Stimulated activated CD4-positive, alpha-beta T cell treated with anti-CD3 and anti-CD28 coated beads, Interleukin-1b, Interleukin-23, amount 100 ng/mL, for 1 hour (primary cell): ENCODE measurements at places on chromosomes 12 and 14.

DNA sequence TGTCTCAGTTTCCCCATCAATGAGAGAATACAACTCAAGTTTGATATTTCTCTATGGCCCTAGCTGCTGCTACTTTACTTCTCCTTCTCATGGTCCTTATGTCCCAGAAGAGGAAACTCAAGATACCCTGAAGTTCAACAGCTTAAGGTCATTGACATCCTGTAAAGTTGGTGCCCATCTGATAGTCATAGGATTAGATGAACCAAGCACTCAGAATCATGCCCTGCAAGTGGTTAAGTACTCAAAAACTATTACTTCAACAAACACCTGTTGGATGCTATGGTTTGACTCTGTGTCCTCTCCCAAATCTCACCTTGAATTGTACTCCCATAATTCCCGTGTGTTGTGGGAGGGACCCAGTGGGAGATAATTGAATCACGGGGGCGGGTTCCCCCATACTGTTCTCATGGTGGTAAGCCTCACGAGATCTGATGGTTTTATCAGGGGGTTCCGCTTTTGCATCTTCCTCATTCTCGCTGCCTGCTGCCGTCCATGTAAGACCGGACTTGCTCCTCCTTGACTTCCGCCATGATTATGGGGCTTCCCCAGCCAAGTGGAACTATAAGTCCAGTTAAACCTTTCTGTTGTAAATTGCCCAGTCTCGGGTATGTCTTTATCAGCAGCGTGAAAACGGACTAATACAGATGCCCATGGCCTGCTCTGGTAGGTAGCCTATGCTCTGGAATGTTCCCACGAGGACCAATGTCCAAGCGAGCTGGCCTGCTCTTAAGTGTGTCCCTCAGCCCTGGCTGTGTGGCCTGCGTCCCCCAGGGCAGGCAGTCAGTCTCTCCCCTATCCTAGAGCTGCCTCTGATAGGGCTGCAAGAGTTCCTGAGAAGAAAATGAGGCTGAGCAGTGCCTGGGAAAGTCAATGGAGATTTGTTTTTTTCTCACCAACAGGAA, 18.1 kb downstream of the CAMKK2 start:
- no peak for DNase-seq

GRCh38 chr12:92396647-92397252, 251.1 kb upstream of the BTG1 start:
- DNase-seq: no peak

GRCh38 chr14:81268016-81268416, 47.3 kb upstream of the GTF2A1 start:
- DNase-seq: no peak

DNA sequence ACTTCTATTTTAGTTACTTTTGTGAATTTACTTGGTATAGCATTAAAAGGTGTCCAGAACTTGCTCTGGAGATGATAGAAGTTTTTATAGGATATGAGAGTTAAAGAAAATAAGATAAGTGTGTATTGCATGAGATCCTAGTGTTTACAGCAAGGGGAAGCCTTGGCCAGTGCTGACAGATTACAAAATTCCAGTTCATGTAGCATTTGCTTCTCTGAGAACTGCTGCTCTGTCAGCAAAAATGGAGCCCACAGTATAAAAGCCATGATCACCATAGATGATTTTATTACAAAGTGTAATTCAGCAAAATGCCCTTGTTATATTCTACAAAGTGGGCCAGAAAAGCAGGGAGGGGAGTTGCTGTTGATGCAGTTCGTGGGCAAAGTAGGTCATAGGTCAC, 40.0 kb upstream of the ATF1 start:
- no peak for DNase-seq

GRCh38 chr12:153080-153746, 60.7 kb downstream of the SLC6A12 start:
- no peak for DNase-seq

DNA sequence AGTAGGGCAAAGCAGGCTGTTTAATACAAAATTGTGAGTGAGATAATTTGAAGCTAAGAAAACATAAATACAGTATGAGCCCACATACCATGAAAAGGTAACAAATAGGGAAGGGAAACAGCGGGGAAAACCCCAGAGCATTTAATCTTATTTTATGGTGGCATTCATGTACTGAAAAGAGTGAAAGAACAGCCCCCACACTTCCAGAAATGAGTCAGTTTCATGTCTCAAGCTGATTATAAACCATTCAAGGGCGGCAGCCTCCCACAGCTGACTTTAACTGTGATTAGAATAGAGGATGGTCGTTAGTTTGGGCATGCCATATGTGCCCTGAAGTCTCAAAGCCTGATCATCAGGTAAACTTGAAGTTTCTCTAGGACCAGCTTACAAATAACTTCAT, 64.5 kb downstream of the FOXG1 start:
- DNase-seq: no peak

- no peak for DNase-seq
Observed at GRCh38 chr12:14769466-14769968, 33.8 kb downstream of the WBP11 start.

GRCh38 chr12:6745741-6746525, 7.0 kb downstream of the MLF2 start:
- no peak for DNase-seq

DNA sequence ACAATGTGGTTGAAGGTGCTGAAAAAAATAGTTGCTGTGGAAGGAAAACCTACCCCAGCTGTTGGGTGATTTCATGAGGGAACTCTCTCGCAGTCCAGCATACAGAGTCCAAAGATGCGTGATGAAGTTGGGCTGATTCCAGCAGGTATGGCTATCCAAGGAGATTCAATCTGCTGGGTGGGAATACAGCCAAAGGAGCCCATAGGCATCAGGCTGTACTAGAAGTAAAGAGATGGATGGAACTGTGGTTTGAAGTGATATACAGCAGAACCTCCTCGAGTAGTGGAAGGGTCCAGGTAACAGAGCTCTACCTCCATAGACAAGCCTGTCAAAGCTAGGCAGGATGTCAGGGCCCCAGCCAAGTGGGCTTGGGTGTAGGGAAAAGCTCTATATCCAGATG, 11.5 kb upstream of the TMTC2 start:
- DNase-seq: no peak

- no peak for DNase-seq
Observed at GRCh38 chr12:100741084-100741711, 53.4 kb upstream of the ANO4 start.

DNA sequence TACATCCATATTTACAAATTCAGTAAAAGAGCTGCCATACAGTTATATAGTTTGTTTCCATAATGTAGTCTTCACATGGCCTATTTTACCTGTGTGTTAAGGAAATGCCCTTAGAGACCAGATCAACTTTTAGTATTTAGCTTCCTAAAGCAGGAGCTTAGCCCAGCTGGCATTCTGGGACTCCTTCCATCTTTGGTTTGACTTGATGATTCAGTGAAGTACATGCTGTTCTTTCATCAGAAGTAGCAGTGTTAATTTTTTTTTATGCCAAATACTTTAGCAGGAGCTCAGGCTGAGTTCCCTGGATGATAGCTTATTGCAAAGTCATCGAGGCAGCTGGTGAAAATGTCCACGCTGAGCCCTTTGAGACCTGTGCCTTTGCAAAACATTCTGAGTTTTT, 101.0 kb downstream of the FOXG1 start:
- DNase-seq: no peak

DNA sequence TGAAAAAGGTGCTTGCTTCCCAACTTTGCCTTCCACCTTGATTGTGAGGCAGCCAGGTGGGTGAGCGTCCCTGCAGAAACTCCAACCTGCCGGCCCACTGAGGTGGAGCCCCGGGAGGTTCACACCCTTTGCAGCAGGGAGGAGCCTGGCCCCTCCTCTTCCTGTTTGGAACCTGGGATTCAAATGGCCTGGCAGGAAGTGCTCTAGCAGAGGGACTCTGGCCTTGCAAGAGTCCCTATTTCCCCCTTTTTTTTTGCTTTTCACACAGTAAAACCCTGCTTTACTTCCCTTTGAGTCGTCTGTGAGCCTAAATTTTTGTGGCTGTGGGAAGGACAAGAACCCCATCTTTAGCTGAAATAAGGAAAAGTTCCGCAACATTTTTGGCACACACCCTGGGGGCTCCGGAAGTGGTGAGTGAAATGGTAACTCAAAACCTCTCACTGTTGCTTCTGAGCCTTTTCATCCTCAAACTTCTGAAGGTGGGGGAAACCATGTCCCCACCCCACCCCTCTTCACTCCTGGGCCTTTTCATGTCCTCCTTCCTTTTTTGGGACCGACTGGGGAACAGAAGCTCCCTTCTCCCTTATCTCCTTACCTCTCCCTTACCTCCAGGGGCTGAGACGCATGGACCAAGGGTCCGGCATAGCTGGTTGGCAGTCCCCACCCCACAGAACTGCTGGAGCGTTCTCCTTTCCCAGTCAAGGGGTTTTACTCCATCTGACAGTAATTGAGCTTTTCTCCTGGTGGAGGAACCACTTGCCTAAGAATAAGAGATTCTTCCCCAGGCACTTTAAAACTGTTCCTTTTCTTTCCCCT, 102.0 kb downstream of the KCNMB4 start:
- no peak for DNase-seq

DNA sequence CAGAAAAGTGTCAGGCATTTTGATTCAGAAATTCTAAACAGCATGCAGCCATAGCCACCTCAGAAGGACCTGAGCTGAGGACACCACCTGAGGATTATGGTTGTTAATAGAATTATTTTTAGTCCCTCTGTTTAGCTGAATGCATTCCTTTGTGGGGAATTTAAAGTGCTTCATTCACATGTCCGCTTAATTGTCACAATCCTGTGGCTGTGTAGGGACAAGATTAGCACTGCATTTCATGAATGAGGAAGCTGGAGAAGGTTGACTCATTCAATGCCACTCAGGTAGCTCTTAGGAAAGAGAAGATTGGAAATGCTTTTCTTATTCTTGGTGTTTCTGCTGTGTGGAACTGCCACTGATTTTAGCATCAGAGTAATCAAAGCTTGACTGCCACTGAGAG, 42.0 kb upstream of the KRR1 start:
- no peak for DNase-seq

- no peak for DNase-seq
Observed at GRCh38 chr14:103113303-103113702, 10.0 kb upstream of the TNFAIP2 start.

DNA sequence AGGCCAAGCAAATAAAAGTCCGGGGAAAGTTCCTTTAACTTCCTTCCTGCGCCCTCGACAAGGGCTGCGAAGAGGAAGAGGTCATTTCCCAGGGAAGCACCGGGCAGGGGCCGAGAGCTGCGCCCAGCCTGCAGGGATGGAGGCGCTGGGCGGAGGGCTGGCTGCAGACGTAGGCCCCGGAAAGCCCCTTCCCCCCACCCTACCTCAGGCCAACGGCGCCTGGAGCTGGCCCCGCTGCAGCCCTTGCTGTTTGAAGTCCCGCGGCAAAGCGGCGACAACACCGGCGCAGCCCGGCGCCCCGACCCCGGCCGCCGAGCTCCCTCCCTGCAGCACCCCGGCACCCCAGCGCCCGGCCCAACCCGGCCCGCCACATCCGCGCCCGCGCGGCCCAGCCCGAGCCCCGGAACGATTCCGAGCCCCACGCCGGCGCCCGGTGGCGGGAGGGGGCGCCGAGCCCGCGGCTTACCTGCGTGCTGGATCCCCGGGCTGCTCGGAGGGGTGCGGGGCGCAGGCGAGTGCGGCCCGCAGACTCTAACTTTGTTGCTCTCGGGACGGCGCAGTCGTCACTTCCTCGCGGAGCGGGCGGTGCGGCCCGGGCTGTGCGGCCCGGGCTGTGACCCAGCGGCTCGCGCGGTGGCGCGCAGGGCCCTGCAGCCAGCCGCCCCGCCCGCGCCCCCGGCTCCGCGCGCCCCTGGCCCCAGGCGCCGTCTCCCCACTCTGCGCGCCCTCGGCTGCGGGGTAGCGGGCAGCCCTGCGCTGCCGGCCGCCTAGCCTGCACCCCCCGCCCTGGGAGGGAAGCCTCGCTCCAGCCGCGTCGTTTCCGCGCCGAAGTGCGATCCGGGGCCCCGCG, 64.8 kb upstream of the PTGR2 start:
- DNase-seq: peak; percentile 26

DNA sequence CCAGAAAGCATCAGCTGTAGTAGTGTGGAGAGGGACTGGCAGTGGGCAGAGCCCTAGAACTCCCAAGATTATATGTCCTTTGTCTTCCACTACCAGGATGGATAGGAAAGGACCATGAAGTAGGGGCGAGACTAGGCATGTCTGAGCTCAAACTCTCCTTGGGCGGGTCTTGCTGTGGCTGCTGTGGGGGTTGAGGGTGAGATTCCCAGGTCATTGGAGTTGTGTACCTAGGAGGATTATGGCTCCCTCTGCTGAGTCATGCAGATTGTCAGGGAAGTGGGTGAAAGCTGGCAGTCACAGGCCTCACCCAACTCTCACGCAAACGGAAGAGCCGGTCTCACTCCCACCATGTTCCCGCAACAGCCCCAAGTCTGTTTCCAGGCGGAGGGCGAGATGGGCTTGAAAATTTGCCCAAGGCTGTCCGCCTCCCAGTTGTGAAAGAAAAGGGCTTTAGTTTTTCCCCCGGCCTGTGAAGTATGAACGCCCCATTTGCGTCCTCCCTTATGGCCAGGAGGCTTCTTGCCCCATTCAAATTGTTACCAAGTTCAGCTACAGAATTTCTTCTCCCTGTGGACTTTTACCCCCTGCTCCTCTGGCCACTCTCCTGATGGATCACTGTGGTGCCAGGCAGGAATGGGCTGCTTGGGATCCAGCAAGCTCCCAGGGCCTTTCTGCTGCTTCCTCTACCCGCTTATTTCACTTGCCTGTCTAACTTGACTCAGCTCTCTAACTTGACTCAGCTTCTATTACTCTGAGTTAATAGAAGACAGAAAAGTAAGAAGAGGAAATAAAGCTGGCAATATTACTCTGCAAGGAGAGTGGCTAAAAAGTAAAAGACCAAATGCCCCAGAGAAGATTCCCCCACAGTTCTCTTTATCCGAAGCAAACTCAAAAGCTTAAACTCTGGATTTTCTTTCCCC, 159.3 kb downstream of the SLC2A13 start:
- no peak for DNase-seq

- no peak for DNase-seq
Observed at GRCh38 chr12:129481921-129482320, 421.9 kb downstream of the TMEM132D start.

DNA sequence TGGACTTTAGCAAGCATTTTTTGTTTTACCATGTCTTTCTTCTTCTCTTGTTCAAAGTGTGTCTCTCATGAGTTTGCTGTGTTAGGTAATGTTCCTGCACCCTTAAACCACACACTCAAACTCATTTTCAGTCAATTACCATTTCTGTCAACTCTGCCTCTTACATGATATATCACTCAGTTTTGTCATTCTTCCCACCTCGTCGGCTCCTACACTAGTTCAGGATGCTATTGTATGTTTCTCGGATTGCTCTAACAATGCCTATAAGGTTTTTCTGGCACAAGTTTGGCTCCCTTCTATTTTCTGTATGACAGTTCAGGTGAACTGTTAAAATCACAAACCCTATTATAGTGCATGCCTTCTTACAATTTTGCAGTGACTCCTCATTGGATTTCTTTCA, 260.8 kb upstream of the NAV3 start:
- DNase-seq: no peak

- no peak for DNase-seq
Observed at GRCh38 chr12:29744365-29744764, 39.4 kb downstream of the TMTC1 start.

- DNase-seq: no peak
Observed at GRCh38 chr14:102540315-102541028, 30.9 kb upstream of the ANKRD9 start.
